ENCODE measurements at places on chromosomes 4 and X. TPM values are rescaled to one million over a fixed set of nuclear protein-coding genes. Genes with fewer than 3 reads are reported as not detected.

CTAG2 gene
- polyA plus RNA-seq: 3.7 TPM

UGT2B11 gene
- polyA plus RNA-seq: not detected

MFAP3L gene
- 8.5 TPM for polyA plus RNA-seq

FOXP3 gene
- not detected for polyA plus RNA-seq

GLRB gene
- 7.6 TPM for polyA plus RNA-seq

IL21 gene
- not detected for polyA plus RNA-seq

APEX2 gene
- polyA plus RNA-seq: 23.5 TPM

CD40LG gene
- polyA plus RNA-seq: not detected

EVC2 gene
- polyA plus RNA-seq: not detected

RTL9 gene
- 0.02 TPM for polyA plus RNA-seq

Data from SK-N-SH (cell line).